ENCODE measurements at places on chromosomes 6 and 20.

GRCh38 chr6:80440496-80441115 is 334.1 kb downstream of the BCKDHB start:
- no peak for DNase-seq

DNA sequence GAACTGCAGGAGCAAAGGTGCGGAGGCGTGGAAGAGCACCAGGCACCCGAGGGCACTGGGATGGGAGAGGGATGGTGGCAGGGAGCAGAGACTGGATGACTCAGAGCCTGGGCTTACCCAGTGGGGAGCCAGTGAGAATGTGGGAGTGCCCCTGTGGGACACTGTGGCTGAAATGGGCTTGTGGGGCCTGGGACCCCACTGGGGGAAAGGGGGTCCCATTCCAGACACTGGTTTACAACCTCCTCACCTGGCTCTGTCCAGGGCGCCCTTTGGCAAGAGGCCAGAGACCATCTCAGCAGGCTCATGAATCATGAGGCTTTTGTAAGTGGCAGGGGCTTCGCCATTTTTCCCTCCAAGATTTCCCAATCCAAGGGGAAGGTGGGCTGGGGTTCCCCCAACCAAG is 124.0 kb upstream of the MAFB start:
- DNase-seq: no peak

- no peak for DNase-seq
These were observed 13.3 kb downstream of the FITM2 start for GRCh38 chr20:44297721-44298120.

- DNase-seq: no peak
These were observed 939 bp downstream of the DTNBP1 start for GRCh38 chr6:15661853-15662325.

DNA sequence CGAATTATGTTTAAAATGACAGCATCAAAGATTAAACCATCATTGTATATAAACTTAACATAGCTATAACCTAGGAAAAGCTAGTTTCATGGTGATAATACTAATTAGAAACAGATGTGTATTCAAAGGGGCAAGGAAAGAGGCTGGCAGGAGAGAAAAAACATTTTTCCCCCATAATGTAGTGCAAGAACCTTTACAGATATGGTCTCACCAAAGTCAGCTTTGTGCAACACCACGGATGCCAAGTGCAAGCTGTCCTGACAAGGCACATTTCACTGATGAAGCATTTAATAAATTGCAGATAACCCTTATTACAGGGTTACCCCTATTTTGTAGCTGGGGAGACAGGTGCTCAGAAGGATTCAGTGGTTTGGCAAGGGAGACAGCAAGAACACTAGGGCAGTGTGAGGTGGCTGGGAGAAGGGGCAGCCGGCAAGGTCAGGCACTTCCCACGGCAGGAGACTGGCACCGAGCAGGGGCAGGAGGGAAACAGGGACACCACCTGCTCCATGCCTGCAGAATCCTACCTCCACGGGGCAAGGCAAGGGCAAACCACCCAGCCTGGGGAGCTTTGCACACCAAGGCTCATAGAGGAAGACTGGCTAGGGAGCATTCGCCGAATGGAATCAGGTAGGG is 6.5 kb downstream of the RPS6KA2 start:
- peak; percentile 49 for DNase-seq

DNA sequence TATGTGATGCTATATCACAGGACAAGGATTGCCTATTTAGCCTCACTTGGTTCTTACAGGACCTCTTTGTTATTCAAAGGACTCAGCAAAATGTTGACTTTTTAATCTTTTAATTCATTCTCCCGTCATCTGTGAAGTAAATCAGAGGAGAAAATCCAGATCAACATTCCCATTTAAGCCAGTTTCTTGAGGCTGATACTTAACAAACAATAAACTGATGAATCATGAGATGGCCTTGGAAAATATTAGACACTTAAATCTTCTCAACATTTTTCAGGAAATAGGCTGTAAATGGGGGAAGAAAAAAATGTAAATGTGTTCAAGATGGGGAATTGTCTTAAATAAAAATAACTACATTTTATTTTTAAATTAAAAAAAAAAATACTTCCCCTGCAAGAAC is 55.9 kb upstream of the UBR2 start:
- peak; percentile 75 for DNase-seq

- no peak for DNase-seq
These were observed 108.8 kb upstream of the TENT5A start for GRCh38 chr6:81861281-81861680.

GRCh38 chr20:50594591-50595432 is 84.6 kb downstream of the PTPN1 start:
- DNase-seq: no peak

- DNase-seq: no peak
These were observed 280.5 kb upstream of the JAG1 start for GRCh38 chr20:10954137-10954840.

- DNase-seq: no peak
These were observed 80.9 kb downstream of the REPS1 start for GRCh38 chr6:138907167-138907566.

GRCh38 chr6:18207438-18207837 is 52.2 kb downstream of the KDM1B start:
- no peak for DNase-seq

- DNase-seq: peak; percentile 77
These were observed 111.2 kb upstream of the BEND6 start for GRCh38 chr6:56843476-56844349.

- DNase-seq: peak; percentile 96
These were observed 4.3 kb downstream of the CALHM4 start for GRCh38 chr6:116557893-116558292.

DNA sequence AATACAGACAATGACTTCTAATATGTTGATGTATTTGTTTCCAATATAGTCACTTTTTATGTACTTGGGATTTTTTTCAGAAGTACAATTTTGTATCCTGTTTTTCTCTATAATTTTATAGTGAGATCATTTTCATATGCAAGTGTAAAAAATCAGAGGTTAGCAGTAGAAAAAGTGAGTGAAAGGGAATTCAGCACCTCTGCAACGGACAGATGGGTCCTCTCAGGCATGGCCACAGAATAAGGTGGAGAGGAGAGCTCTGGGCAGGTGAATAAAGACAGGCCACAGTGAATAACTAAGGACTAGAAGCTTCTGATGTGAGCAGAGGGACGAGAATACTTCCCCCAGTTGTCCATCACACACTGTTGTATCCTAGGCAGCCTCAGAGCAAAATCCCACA is 210.1 kb upstream of the CNR1 start:
- DNase-seq: no peak

- no peak for DNase-seq
These were observed 73.1 kb upstream of the SUPT3H start for GRCh38 chr6:45450831-45451230.

GRCh38 chr20:57738484-57738883 is 28.7 kb upstream of the PMEPA1 start:
- no peak for DNase-seq

DNA sequence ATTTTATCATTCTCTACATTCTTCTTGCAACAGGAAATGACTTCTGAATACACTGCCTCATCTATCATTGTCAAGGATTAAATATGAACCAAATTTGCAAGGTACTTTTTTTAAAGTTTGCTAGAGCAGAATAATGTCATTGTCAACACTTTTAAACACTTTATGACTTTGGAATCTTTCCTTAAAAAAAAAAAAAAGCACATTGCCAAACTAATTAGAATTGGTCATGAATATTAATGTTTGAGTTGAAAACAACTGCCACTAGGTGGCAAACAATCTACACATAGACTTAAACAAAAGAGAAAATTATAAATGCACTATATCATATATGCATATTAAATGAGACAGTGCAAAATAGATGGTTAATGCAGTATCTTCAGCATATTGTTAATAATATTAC is 32.5 kb upstream of the TMEM244 start:
- DNase-seq: peak; percentile 45

DNA sequence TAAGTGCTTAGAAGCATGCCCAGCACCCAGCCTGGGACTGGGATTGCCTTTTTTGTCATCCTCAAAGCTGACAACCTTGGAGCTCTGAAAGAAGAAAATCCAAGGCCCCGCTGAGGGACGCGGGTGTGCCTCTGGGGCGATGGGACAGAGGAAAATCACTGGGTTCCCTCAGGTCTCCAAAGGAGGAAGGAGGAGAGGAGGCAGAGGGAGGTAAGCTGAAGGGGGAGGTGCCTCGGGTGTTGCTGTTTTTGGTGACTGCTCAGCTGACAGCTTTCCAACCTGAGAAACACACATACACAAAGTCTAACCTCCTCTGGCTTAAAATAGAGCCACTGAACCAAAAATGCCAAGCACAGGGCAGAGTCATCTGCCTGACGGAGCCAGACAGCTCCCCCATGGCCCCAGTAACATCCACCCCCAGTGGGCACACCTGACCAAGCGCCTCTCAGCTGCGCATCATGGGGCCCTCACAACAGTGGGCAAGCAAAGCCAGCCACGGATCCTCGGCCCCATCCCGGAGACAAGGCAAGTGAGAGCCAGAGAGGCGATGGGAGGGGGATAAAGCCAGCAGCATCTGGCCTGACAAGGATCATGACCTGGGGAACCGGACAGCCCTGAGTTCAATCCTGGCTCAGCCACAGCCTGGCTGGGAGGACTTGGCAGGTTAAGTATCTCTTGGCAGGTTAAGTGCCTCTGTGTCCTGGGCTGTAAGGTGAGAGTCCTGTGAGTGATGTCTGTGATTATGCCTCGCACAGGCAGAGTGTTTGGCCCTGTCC is 3.2 kb upstream of the KCNK15 start:
- no peak for DNase-seq

DNA sequence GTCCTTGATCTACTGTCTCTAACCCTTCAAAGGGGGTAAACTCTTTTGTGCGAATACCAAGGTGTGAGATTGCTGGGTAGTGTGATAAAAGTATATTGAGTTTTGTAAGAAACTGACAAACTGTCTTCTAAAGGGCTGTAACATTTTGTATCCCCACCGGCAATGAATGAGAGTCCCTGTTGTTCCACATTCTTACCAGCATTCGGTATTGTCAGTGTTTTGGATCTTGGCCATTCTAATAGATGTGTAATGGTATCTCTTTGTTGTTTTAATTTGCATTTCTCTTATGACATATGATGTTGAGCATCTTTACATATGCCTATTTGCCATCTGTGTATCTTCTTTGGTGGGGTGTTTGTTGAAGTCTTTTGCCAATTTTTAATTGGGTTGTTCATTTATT is 1090.7 kb downstream of the KIF16B start:
- no peak for DNase-seq

DNA sequence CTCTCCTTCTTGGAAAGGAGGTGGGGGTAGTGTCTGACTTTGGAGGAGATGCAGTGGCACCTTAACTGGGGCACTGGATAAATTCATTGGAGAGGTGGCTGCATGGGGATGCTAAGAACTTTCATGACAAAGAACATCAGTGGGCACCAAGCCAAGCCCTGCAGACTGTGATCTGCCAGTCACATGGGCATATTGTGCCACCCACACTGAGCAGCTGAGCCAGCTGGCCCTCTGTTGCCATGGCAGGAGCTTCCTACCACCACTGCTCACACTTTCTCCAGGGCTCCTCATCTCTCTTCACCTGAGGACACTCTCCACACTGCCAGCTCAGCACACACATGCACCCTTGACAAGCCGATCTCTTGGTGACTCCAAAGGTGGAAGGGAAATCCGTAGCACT is 715.6 kb downstream of the QKI start:
- no peak for DNase-seq

DNA sequence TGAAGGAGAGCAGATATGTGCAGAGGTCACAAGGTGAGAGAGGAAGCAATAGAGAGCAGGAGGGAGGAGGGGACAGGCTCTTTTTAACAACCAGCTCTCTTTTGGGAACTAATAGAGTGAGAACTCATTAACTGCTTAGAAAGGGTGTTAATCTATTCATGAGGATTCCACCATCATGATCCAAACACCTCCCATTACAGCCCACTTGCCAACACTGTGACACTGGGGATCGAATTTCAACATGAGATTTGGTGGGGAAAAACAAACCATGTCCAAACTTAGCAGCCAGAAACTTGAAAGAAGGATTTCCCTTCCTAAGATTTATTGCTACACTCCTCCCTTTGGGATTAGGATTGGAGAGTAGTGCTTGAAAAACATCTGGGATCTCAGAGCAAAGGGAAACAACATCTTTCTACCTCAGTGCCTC is 135.5 kb upstream of the PLCB4 start:
- peak; percentile 59 for DNase-seq

GRCh38 chr6:60754879-60755278 is 1531.1 kb downstream of the KHDRBS2 start:
- DNase-seq: no peak

DNA sequence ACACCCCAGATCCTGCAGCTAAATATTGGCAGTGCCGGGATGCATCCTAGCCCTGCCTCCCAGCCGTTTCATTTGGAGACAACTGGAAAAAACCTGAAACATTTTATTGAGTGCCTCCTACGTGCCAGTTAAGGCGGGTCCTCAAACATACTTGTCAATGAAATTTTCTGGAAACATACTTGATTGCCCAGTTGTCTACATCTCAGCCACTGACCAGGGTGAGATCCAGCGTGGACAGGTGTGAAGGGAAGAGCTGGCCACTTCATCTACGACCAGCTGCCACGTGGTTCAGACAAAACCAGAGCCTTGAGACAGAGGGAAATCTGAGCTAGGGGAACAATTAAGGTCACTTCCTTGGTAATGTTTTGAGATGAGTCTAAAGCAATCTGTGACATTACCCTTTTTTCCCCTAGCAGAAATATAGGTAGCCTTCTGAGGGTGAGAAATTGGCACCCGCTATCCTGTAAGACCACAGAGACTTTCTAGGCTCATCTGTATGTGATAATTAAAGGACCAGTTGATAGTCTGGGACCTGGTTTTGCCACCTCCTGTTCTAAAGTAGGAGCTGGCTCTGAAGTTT is 116.3 kb upstream of the MTHFD1L start:
- no peak for DNase-seq

- no peak for DNase-seq
These were observed 739 bp downstream of the B3GAT2 start for GRCh38 chr6:70956191-70956450.

DNA sequence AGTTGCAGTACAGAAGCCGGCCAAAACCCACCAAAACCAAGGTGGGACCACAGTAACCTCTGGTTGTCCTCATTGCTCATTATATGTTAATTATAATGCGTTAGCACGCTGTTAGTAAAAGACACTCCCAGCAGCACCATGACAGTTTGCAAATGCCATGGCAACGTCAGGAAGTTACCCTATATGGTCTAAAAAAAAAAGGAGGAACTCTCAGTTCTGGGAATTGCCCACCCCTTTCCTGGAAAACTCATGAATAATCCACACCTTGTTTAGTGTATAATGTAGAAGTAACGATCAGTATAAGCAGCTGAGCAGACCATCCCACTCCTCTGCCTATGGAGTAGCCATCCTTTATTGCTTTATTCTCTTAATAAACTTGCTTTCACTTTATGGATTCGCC is 148.6 kb upstream of the EXOC2 start:
- no peak for DNase-seq

DNA sequence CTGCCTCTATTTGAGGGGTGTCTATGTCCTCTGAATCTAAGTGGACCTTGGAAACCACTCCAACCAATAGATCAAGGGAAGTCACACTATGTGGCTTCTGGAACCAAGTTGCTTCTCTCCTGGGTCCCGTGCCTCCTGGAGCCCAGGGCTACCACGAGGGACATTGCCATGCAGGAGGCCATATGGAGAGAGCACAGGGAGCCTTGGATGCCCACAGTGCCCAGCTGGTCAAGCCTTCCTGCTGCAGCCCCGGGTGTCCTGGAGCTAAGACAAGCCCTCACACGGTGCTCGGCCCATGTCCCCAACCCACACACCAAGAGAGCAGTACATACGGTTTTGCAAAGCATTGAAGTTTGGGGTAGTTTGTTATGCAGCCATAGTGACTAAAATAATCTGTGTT is 231.6 kb downstream of the SYNDIG1 start:
- no peak for DNase-seq

GRCh38 chr20:48170625-48171024 is 385.3 kb upstream of the SULF2 start:
- DNase-seq: no peak

Data from AG10803 (cell line).